ENCODE measurements at places on chromosomes 12 and 14. TPM values are rescaled to one million over a fixed set of nuclear protein-coding genes. Genes with fewer than 3 reads are reported as not detected.

Gene ADAM20
- 0.48 TPM for total RNA-seq

Gene BCL11B
- 81.3 TPM for total RNA-seq

Gene GALNT16
- 0.32 TPM for total RNA-seq

Gene NINJ2
- total RNA-seq: 0.42 TPM

DNA sequence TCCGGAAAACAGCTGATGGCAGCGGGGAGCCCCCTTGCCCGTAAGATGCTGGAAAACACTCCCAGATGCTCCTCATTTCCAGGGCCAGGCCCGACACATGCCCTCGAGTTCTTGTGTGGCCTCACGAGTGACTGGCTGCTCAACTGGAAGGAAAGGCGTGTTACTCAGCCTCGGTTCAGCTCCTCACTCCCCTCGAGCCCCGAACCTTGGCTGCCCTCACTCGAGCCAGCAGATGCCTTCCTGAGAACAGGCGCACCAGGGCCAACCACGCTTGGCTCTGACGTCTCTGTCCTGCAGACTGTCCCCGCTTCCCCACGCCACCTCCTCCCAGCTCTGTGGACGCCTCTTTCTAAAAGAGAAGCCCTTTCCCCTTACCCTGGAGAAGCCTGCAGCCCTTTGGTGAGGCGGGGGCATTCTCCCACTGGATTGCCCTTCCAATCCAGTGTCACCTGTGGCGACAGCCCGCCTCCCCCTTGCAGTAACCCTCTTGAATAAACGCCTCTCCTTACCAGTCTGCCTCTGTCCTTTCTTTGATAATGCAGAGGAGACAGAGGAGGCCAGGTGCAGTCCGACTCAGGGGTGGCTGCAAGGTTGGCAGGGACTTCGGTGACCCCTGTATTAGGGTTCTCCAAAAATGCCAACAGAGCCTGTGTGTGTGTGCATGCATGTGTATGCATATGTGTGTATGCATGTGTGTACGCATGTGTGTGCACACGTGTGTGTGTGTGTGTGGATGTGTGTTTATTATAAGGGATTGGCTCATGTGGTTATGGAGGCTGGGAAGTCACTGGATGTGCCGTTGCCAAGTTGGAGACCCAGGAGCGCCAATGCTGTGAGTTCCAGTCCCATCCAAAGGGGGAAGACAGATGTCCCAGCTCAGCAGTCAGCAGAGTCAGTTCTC is 166.3 kb downstream of the KIF26A start:
- H3K36me3 ChIP-seq: no peaks in the 10 kb centered on the region
- H3K4me3 ChIP-seq: no peak overlapping the region
- no peak overlapping the region for H3K27ac ChIP-seq
- no peaks in the 10 kb centered on the region for H3K27me3 ChIP-seq
- no peak for DNase-seq

GRCh38 chr14:55701638-55702037 is 121.6 kb downstream of the KTN1 start:
- peaks cover 6% of the 10 kb centered on the region for H3K4me1 ChIP-seq
- no peaks in the 10 kb centered on the region for H3K27me3 ChIP-seq
- no peak for DNase-seq
- H3K36me3 ChIP-seq: no peaks in the 10 kb centered on the region

GRCh38 chr12:132618683-132619043 is at the start of gene P2RX2:
P2RX2 (plus strand) TSS chr12:132618776; CDS start chr12:132618817, 41 bp downstream.
- H3K27ac ChIP-seq: no peak within 1 kb of the TSS
- peaks cover 37% of the 10 kb centered on the region for H3K27me3 ChIP-seq
- DNase-seq: no peak
- peaks cover under 1% of the 10 kb centered on the region for H3K36me3 ChIP-seq
- H3K4me1 ChIP-seq: peaks cover 14% of the 10 kb centered on the region
- H3K4me3 ChIP-seq: peak within 1 kb of the TSS; percentile 37

- no peak overlapping the region for H3K4me3 ChIP-seq
- no peaks in the 10 kb centered on the region for H3K36me3 ChIP-seq
- H3K27ac ChIP-seq: no peak overlapping the region
- no peaks in the 10 kb centered on the region for H3K4me1 ChIP-seq
- H3K27me3 ChIP-seq: no peaks in the 10 kb centered on the region
- no peak for DNase-seq
These were observed 27.0 kb downstream of the IL26 start for GRCh38 chr12:68198507-68199086.

GRCh38 chr14:70706177-70706576 is 64.5 kb downstream of the TTC9 start:
- no peaks in the 10 kb centered on the region for H3K27me3 ChIP-seq
- no peaks in the 10 kb centered on the region for H3K36me3 ChIP-seq
- DNase-seq: no peak
- H3K4me1 ChIP-seq: peaks cover 16% of the 10 kb centered on the region

DNA sequence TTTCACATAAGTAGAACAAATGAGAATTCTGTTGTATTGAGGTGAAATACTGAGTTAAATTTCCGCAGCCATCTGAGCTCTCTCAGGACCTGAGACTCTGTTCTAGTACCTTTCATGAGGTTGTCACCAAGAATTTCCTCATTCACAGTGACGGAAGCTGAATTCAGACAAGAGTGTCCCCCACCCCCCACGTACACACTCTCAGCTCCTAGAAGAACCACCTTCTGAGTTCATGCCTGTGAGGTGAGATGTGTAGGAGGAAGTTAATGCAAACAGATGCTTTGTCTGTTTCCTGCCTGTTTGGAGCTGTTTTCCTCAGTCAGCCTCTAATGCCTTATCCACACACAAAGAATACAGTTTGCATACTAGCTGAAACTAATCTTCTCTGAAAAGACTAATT is 18.2 kb downstream of the BICDL1 start:
- H3K27ac ChIP-seq: no peak overlapping the region
- no peak for DNase-seq
- no peaks in the 10 kb centered on the region for H3K27me3 ChIP-seq
- H3K4me1 ChIP-seq: no peaks in the 10 kb centered on the region
- H3K4me3 ChIP-seq: no peak overlapping the region

DNA sequence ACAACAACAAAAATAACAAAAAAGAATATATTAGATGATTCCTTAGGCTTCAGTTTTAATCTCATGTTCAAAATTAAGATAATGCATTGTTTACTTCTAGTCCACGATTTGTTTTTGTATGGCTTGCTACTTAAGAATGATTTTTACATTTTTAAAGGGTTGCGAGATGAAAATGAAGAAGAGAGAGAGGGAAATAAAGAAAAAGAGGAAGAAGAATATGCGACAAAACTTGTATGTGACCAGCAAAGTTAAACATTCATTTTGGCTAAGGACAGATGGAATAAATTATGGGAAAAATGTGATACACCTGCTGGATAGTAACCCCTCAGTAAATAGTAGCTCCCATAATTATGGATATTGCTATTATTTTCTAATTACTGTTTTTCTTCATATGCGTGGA is 1.2 kb upstream of the GIT2 start:
- H3K36me3 ChIP-seq: no peaks in the 10 kb centered on the region
- no peaks in the 10 kb centered on the region for H3K27me3 ChIP-seq
- H3K4me3 ChIP-seq: no peak overlapping the region
- no peak for DNase-seq
- H3K4me1 ChIP-seq: peaks cover 27% of the 10 kb centered on the region

GRCh38 chr12:1622406-1622805 is 6.6 kb upstream of the WNT5B start:
- DNase-seq: no peak
- H3K4me1 ChIP-seq: peaks cover 12% of the 10 kb centered on the region
- H3K36me3 ChIP-seq: no peaks in the 10 kb centered on the region
- no peaks in the 10 kb centered on the region for H3K27me3 ChIP-seq
- H3K4me3 ChIP-seq: no peak overlapping the region
- no peak overlapping the region for H3K27ac ChIP-seq

DNA sequence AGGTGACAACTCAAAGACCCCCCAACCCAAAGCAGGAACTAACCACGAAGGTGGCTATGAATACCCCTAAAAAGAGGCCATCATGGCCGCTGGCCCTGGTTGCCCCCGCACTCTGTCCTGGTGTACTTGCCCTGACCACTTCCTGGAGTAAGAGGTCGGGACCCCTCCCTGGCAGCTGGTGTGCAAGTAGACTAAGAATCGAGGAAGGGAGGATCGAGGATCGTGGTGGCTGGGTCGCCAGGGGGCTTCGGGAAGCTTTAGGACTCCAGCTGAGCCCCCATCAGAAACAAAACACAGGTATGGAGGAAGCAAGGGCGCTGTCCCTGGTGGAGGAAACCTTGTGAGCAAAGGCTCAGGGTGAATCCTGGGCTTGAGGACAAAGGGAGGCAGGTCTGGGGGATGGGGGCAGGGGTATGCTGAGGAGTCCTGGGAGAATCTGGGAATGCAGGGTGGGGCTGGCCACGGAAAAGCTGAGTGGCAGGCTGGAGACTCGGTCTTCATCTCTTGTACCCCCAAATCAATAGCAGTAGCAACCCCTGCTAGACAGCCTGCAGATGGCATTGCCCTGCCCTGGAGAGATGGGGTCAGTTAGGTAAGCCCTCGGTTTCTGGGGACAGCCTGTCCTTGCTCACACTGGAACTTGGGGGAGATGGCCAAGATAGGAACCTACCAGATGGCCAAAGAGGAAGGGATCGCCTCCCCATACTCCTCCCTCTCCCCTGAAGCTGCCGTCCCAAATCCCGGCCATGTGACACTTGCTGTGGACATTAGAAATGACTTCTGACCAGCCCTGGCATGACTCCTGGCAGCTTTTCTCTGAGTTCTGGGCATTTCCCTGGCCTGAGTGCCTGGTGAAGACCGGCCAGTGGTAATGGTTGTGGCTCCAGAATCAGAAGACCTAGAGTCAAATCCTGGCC is 45.3 kb upstream of the ESRRB start:
- H3K4me1 ChIP-seq: no peaks in the 10 kb centered on the region
- peaks cover 59% of the 10 kb centered on the region for H3K27me3 ChIP-seq
- H3K4me3 ChIP-seq: no peak overlapping the region

- no peak overlapping the region for H3K27ac ChIP-seq
- peaks cover 19% of the 10 kb centered on the region for H3K4me1 ChIP-seq
- no peaks in the 10 kb centered on the region for H3K36me3 ChIP-seq
- DNase-seq: no peak
- H3K4me3 ChIP-seq: no peak overlapping the region
These were observed 4.3 kb downstream of the OSBPL8 start for GRCh38 chr12:76555231-76555767.

DNA sequence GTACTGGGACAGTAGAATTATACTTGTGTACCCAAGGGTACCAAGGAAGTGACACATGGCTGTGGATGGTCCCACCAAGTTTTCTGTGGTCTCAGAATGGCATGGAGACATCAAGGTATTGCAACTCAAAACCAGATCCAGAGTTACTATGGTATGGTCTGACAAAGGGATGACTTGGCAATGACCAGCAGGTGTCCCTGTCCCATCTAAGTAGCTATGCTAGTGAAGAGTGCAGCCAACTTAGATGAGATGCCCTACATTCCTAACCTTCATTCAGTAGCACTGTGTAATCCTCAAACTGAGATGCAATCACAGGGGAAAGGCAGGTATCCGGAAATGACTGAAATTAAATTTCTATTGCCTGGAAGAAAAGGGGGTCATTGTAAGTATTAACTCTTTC is 188.7 kb upstream of the TMEM260 start:
- peak; percentile 17 for DNase-seq
- no peaks in the 10 kb centered on the region for H3K4me1 ChIP-seq
- H3K36me3 ChIP-seq: no peaks in the 10 kb centered on the region
- no peaks in the 10 kb centered on the region for H3K27me3 ChIP-seq

DNA sequence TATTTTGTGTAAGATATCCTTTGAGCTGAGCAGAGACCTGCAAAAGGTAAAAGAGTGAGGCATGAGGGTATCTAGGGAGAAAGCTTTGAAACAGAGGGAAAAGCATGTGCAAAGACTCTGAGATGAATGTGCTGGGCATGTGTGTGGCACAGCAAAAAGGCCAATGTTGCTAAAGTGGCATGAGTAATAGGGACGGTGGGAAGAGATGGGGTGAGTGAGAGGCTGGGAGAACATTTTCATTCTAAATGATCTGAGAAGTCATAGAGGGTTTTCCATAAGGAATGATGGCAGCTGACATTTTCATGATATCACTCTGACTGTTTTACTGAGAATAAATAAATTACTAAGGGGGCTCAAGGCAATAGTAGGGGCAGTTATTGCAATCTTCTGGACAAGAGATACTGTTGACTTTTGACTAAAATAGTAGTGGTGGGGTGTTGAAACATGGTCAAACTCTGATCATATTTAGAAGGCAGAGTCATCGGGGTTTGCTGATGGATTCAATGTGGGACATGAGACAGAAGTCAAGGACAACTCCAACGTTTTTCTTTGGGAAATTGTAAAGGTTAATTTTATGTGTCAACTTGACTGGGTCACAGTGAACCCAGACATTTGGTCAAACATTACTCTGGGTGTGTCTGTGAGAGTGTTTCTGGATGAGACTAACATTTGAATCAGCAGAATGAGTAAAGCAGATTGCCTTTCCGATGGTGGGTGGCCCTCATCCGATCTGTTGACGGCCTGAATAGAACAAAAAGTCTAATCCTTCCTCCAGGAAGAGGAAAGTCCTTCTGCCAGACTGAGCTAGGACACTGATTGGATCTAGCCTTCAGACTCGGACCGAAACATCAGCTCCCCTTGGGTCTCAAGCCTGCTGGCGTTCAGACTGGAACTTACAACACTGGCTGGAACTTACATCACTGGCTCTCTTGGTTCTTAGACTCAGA is 193.9 kb upstream of the PLXNC1 start:
- H3K27ac ChIP-seq: no peak overlapping the region
- no peaks in the 10 kb centered on the region for H3K27me3 ChIP-seq
- no peaks in the 10 kb centered on the region for H3K36me3 ChIP-seq
- no peak for DNase-seq

DNA sequence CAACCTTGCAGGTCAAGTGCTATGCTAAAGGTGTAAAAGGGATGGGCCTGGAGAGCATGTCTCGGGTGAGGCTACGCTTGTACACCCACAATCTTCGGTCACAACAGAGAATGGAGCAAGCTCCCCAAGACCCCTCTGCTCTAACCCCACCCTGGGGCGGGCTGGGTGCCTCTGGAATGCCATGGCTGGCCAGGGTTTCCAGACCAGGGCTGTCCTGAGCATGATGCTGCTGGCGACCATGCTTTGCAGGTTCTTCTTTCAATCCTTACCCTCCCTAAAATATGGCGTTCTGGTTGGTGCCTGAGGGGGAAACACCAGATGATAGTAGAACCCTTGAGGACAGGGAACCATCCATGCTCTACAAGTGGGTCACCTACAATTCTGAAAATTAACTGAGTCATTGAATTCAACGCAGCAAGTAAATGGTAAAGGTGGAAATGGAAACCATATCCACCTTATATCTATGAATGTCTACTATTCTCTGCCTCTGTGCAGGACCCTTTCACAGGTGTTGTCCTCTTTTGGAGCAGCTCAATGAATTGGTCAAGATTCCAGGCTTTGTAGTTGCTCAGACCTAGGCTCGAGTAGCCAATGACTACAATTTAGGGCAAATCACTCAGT is 111.6 kb upstream of the EGLN3 start:
- no peaks in the 10 kb centered on the region for H3K36me3 ChIP-seq
- H3K4me3 ChIP-seq: no peak overlapping the region
- no peak overlapping the region for H3K27ac ChIP-seq
- no peak for DNase-seq

DNA sequence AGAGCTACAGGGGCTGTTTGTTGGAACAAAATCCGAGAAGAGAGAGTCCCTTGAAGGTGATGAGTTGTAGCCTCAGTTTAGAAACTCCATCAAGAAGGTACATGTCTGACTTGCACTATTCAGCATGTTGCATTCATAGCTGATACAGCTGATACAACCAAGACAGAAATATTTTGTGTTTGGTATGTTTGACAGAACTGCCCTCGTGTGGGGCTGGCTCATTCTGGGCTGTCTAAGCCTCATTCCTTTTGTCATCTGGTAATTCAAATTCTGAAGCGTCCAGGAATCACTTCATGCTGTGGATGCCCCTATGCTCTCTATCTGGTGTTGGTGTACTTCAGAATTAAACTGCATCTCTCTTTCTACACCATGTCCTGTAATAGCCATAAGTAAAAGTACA is 126.3 kb downstream of the ANO6 start:
- no peak for DNase-seq
- H3K4me1 ChIP-seq: peaks cover 22% of the 10 kb centered on the region
- no peaks in the 10 kb centered on the region for H3K27me3 ChIP-seq
- no peaks in the 10 kb centered on the region for H3K36me3 ChIP-seq
